Stimulated activated CD8-positive, alpha-beta memory T cell treated with anti-CD3 and anti-CD28 coated beads, Interleukin-2, amount 100 ng/mL, for 1 hour (primary cell): ENCODE measurements at places on chromosomes 6 and 20.

GRCh38 chr6:22019857-22020256, 277.0 kb downstream of the PRL start:
- DNase-seq: no peak

DNA sequence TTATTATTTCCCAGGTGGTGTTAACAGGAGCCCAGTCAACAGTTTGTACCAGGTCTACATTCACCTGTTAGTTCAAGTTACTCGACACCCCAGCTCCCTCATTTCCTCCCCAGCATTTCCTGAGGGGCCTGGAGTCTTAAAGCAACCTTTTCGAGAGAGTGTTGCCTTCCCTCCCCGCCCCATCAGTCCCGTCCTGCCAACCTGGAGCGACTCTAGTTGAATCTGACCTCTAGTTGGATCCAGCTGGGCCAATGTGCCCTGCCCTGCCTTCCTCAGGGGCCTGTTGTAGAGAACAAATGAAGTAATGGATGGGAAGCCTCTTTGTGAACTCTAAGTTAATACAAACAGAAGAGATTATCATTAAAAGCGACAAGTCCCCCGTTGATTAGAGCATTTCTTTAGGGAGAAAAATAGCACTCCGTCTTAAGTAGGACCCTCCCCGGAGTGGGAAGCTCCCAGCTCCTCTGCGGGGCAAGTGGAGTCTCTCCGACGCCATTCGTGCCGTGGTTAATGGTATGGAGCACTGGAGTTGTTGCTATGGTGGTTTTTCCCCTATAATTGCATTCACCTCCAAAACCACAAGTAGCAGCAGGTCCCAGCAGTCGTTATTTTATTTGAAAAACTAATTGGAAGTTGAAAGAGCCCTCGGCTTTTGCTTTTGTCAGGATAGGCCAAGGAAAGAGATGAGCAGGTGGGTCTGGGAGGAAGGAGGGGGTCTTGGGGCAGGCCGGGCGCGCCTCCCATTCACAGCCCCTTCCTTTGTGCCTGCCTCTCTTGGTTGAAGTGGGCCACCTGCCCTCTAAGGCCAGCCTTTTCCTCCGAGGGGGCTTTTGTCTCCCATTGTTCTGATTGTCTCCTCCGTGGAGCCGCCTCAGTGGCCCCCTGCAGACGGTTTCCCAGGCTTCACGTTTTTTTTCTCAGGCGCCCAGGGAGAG, 16.1 kb downstream of the GHRH start:
- no peak for DNase-seq

GRCh38 chr6:119285908-119286625, 63.5 kb downstream of the MAN1A1 start:
- no peak for DNase-seq

DNA sequence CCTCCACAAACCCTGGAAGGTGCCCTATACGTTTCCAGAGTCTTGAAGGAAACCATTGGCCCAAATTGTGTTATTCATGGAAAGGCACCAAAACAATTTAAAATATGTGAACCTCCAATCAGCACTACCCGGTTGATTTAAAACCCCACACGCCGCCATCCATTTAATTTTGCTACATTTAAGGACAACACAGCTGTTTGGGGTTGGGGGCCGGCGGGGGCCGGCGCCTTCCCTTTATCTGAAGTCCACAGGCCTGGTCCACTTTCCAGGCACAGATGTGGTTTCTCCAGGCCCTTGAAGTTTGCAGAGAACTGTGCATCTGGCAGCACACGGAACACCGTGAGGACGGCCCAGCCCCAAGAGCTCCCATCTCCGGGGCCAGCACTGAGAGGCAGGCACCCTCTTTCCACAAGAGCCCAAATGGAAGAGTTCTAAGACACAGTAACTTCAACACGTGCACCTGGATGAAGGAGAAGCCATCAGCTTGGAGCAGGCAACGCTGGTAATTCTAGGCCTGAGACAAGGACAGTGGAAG, 16.8 kb upstream of the FRMD1 start:
- no peak for DNase-seq

- peak; percentile 31 for DNase-seq
These were observed 637 bp upstream of the HIVEP2 start for GRCh38 chr6:142945446-142946180.
